ENCODE measurements at places on chromosomes 11 and 22.

- DNase-seq: no peak
Measured at GRCh38 chr22:46867106-46867505, 104.7 kb downstream of the TBC1D22A start.

- peak; percentile 45 for DNase-seq
Measured at GRCh38 chr22:27810609-27811151, 9.1 kb upstream of the MN1 start.

DNA sequence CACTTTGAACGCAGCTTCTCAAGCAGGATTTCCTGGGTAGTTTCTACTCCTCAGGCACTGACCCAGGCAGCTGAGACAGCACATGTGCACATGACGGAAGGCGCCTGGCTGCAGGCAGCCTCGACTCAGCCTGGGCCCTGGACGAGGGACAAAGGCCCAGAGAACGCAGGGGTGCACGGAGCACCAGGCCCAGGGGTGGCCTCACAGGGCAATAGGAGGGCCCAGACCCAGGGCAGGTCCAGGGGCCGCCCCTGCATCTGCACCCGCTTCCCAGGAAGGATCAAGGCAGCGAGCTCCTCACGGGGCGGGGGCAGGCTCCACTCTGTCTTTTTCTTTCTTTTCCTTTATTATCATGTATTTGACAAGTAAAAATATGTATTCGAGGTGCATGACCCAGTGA is 208.4 kb downstream of the BRD1 start:
- no peak for DNase-seq

DNA sequence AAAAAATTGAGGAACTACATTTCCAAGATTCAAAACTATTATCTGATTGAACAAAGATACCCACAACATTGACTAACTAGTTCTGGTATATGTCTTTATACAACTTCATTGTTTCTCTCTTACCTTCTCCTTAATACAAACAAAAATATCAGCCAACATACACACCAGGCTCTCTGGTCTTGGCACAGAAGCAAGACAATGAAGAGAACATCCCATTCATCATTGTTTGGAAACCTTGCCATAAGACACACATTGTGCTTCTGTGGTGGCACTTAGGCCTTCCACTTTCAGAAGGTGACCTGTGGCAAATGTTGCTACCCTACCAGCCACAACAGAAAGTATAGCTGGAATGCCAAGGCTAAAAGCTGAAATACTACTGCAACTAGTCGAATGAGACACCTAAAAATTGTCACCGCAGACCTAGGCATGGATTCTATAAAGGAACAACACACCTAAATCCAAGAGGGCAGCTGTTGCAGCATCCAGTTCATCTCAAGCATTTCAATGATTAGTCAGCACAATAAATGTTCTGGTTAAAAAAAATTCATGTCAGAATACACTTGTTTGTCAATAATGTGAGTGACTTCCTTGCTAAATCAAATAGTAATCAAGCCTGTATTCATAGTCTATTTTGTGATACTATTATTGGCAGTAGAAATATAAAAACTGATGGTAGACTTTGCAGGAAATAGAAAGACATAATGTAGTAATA is 26.3 kb downstream of the MAP6 start:
- DNase-seq: no peak

DNA sequence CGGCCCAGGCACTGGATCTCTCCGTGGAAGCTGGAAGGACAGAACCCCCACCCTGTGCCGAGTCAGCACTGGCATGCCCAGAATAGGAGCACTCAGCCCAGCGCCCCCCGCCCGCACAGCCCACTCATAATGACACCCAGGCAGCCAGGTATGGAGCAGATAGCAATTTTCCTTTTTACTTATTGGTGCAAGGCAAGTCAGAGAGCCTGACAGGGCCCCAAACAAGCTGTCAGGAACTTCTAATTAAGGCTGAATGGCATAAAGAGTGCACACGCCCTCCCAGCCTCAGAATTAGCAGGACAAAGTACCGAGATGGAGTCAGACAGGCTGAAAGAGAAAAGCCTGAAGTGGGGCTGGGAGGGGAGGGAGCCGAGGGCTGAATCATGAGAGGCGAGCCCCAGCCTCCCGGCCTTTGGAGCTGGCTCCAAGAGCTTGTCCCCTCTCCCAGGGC is 76.9 kb downstream of the DSCAML1 start:
- DNase-seq: no peak

DNA sequence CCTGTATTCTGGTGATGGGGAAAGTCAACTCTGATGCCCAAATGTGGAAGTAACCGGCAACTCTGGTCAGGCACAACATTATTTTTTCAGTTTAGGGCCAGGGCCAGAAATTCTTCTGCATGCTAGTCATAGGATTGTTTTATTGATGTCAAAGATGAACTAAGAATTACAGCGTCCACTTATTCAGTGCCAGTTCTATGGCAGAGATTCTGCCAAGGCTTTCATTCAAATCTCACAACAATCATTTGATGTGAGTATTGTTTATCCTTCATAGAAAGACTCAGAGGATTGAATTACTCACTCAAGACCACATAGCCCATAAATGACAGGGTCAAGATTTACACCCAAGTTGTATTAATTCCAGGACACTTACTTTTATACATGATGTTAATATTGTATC is 87.7 kb downstream of the TMPRSS5 start:
- peak; percentile 12 for DNase-seq

GRCh38 chr11:15591112-15591537 is 476.4 kb downstream of the INSC start:
- DNase-seq: no peak

GRCh38 chr11:121645596-121645995 is 192.8 kb upstream of the SORL1-AS1 start:
- no peak for DNase-seq

GRCh38 chr22:17302616-17303015 is 66.6 kb upstream of the CECR2 start:
- DNase-seq: no peak

DNA sequence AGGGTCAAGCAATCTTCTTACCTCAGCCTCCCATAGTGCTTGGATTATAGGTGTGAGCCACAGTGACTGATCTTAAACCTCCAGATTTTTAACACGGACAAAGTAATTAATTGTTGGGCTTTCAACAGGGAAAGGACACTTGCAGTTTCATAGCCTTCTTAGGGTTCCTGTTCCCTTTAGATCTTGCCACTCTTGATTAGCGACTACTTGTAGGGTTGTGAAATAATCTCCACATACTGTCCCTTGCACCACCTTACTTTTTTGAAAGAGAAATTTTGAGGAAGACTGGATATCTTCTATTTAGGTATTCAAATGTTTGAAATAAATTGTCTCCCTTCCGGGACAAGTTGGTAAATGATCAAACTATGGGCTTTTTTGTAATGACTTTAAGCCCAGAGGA is 7.6 kb downstream of the MS4A4E start:
- DNase-seq: no peak

DNA sequence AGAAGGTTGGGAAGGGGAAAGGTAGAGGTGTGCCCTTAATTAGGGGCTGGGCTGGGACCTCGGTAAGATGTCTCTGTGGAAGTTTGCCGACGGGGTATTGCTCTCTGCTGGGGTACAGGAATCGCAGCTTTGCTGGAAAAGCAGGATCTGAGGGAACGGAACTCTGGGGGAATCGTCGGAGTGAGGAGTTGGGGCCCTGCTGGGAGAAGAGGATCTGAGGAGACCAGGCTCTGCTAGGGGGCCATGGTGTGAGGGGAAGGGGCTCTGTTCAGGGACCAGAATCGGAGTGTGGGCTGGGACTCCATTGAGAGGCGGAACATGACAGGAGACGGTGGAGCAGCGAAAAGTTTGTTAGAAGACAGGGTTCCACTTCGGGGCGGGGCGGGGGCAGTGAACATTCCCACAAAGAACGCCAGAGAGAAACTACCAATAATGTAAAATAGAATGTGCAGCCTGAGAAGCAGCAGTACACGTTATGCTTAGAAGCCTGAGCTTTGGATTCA is 456 bp downstream of the AAMDC start:
- DNase-seq: peak; percentile 52

- DNase-seq: no peak
Measured at GRCh38 chr22:50683086-50683993, 10.7 kb downstream of the SHANK3 start.

- peak; percentile 54 for DNase-seq
Measured at GRCh38 chr22:21823740-21824444, 43.6 kb downstream of the MAPK1 start.

- no peak for DNase-seq
Measured at GRCh38 chr22:50438305-50439275, 36.2 kb downstream of the SBF1 start.

GRCh38 chr11:118434123-118434552 is 2.2 kb upstream of the KMT2A start:
- no peak for DNase-seq

DNA sequence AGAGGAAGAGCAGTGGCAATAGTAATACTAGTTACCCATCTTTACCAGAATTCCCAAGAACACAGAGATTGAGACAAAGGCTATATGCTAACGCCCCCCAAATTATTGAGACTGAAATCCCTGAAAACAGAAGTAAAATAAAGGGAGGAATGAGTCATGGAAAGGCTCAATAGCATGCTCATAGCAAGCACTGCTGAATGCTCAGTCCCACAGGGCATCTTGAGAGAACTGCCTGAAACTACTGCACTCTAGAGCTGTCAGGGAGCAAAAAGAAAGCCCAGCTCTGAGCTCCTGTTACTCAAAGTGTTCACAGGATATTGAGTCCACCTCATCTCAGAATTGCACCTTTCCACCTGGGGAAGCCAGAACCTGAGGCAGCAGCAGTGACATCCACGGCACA is 44.1 kb upstream of the FIBIN start:
- peak; percentile 32 for DNase-seq

DNA sequence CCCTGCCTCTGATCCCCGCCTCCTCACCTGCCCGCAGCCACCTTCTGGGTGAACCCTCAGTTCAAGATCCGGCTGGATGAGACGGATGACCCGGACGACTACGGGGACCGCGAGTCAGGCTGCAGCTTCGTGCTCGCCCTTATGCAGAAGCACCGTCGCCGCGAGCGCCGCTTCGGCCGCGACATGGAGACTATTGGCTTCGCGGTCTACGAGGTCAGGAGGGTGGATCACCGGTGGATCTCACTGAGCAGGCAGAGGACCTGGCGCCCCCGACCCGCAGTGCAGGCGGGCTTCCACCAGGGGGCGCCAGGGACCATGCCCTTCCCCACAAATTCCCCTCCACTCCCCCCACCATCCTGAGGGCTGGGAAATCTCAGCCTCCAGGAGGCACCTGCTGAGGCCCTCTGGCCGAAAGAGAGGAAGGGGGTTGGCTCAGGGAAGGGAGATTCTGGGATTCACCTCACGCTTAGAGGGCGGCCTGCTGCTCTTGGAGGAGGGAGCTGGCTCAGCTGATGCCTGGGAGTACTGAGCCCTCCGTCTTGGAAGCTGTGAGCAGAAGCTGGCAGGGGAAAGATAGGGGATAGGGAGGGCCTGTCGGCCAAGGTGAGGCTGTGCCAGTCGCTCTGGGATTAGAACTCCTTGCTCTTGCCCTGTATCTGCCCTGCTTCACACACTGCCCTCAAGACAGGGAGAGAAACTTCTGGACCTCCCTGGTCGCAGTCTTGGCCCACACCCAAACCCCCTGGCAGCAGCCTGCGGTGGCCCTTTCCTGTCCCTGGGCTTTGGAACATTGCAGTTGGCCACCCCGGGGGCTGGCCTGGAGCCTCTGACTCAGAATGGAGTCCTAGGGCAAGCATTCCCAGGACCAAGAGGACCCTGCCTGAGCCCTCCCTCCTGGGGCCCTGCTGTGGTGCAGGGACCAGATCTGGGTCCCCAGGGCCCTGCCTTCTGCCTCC is 23.2 kb downstream of the CAPN1 start:
- peak; percentile 30 for DNase-seq

DNA sequence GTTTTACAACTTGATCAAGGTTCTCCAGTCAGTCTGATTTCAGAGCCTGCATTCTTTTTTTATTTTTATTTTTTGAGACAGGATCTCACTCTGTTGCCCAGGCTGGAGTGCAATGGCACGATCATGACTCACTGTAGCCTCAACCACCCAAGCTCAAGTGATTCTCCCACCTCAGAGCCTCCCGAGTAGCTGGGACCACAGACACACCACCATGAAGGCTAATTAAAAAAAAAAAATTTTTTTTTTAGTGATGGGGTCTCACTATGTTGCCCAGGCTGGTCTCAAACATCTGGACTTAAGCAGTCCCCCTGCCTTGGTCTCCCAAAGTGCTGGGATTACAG is 117.2 kb upstream of the NAV2 start:
- DNase-seq: no peak

DNA sequence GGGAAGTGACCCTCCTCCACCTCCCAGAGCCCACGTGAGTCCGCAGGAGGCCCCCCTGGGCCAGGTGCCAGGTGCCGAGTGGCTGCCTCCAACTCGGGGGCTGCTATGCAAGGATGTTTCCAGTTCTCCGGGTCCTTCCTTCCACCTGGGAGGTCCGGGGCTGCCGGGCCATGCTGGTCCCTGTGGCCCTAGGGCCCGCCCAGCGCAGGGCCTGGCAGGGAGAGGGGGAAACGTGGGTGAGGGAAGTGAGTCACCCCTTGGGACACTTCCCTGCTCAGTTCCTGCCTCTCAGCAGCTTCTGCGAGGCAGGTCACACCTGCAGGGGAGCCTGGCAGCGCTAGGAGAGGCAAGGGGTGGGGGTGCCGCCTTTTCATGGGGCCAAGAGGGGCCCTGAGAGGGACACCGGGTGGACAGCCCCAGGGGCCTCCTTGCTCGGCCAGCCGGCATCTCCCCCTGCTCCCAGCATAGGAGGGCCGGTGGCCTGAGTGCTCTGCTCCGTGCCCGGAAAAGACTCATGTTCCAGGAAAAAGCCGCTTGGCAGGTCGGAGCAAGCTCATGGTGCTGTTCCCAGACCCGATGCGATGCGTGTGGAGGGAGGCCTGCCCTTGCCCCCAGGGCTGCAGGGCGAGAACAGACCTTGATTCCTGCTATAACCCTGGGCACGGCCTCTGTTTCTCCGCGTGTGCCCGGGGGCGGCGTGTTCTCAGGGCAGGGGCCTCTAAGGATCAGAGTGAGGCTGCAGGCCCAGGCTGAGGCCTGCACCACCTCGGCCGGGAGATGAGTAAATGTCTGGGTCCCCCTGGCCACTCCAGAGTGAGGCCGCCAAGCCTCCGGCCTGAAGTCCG is 30.3 kb upstream of the WNT7B start:
- peak; percentile 72 for DNase-seq

GRCh38 chr22:50524676-50525103 is 708 bp downstream of the SCO2 start:
- DNase-seq: no peak

DNA sequence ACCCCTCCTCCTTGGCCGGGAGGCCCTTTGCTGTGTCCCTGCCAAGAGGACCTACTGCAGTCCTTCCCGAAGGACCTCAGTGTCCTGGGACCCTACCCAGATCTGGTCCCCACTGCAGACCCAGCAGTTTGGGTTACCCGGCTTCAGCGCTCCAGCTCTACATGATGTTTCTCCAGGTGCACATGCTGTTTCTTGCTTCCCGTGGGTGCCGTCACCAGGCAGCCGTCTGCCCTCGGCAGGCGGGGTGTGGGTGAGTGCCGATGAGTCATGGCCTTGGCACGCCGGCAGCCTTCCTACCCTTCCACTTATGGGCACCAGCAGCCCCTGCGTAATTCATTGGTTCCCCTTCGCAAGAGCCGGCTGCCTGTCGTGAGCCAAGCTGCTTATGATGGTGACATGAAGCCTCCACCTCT is 101.8 kb downstream of the BCR start:
- DNase-seq: peak; percentile 42

GRCh38 chr11:17066691-17067090 is 10.8 kb downstream of the RPS13 start:
- DNase-seq: no peak

GRCh38 chr11:17238377-17238776 is 30.6 kb upstream of the PIK3C2A start:
- DNase-seq: no peak
